ENCODE measurements at places on chromosomes 3 and 15.

DNA sequence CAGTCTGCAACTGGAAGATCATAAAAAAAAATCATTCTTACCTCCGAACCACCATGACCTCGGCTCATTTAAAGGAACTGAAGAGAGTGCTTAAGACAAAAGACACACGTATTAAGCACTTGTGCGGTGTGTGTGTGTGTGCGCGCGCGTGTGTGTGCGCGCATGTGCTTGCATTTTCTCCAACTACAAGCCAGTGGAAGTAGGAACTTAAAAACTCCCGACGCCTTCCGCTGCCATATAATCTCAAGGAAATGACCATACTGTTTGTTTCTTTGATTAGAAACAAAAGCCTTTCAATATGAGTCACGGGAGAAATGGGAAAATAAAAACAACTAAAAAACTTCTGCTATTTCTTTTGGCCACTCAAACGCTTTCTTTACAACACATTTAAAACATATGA, 32.4 kb downstream of the FRMD4B start:
- DNase-seq: no peak

GRCh38 chr15:27059610-27060202, 88.7 kb downstream of the GABRG3 start:
- DNase-seq: peak; percentile 76

GRCh38 chr15:48644467-48644826, 1.1 kb downstream of the FBN1 start:
- DNase-seq: no peak

GRCh38 chr15:45583731-45584639, 3.2 kb upstream of the BLOC1S6 start:
- DNase-seq: no peak

DNA sequence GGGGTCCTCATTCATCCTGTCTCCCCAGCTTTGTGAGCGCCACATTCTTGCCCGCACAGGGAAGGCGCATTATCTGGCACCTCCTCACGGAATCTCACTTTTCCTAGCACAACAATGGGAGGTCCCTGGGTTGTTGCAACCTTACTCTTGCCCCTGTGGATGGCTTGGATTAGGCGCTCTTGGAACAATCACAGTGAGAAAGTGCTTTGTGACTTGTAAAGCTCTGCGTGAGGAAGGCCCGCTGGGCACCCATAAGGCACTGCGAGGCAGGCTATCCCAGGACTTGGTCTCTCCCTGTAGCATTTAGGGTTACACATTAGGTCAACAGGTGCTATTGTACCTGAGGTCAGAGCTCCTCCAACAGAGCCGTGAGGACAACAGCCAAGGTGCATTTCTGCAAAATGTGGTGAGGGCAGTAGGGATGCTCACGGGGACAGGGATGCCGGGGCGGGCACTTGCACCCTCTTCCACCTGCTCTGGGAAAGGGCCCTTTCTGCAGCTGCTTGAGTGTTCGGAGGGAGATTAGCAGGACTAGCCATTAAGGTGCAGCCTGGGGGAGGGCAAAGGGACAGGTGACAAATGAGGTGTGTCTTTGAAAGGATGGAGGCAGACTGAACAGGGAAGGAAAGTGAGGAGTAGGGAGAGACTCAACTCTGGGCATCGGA, 13.9 kb upstream of the LRRC15 start:
- no peak for DNase-seq

Data from BE2C (cell line).